A549 treated with RU486 at 1 μM for 4 hours (cell line): ENCODE measurements at places on chromosomes 2 and 18. TPM values are rescaled to one million over a fixed set of nuclear protein-coding genes. Genes with fewer than 3 reads are reported as not detected.

MC5R gene
- 0.07 TPM in 1 of 5 replicates, not detected in the others for total RNA-seq

PIEZO2 gene
- total RNA-seq = 0.50 to 0.71 TPM (median 0.70 TPM) in 5 replicates

SERPINB12 gene
- not detected in 5 replicates for total RNA-seq

LRP2 gene
- total RNA-seq = not detected in 5 replicates

ARHGAP15 gene
- total RNA-seq = not detected in 5 replicates

LIMS2 gene
- 4.1 to 7.8 TPM (median 5.2 TPM) in 5 replicates for total RNA-seq

GALNT5 gene
- total RNA-seq = 2.1 to 2.8 TPM (median 2.5 TPM) in 5 replicates

LIPG gene
- 0.06 to 0.27 TPM (median 0.20 TPM) in 5 replicates for total RNA-seq
